ENCODE measurements at places on chromosomes 13 and 19.

GRCh38 chr13:113350065-113350937, 13.6 kb downstream of the GRTP1 start:
- no peak for DNase-seq

DNA sequence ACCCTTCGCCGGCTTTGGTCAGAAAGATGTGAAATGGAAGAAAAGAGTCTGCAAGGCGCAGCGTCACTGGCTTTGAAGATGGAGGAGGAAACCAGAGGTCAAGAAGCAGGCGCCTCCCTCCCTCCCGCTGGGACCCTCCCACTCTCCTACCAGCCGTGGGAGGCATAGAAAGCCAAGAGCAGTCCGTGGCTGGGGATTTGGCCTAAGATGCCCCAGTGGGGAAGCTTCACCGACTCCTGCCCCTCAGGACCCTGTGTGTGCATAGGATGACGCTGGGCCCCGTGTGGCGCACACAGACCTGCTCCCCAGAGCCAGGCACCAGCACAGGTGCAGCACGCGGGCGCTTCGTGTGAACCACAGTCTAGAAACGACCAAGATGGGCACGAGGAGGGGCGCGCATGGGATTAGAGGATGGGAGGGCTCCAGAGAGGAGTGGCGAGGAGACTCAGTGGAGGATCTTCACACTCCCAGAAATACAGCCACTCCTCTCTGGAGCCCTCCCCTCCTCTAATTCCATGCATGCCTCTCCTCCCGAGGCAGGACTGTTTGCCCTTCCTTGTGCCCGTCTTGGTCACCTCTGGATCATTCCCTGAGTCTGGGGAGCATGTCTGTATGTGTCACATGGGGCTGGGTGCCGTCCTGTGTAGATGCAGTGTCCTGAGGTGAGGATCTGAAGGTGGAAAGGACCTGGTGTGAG, 194.3 kb downstream of the TEX29 start:
- no peak for DNase-seq

DNA sequence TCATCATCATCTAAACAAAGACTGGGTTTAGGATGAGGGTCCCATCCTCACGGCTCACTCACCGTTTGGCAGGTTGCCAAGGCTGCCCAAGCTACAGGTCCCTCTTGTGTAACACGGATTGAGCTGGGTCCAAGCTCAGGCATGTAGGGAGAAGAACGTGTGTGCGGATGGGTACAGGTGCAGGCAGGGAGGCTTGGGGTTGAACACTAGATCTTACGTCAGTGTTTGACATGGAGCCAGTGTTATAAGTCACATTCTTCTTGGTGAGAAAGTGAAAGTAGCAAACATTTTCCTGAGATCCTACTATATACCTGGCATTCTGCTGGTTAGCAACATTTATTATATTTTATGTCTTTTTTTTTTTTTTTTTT, 136.8 kb upstream of the RNF113B start:
- no peak for DNase-seq

DNA sequence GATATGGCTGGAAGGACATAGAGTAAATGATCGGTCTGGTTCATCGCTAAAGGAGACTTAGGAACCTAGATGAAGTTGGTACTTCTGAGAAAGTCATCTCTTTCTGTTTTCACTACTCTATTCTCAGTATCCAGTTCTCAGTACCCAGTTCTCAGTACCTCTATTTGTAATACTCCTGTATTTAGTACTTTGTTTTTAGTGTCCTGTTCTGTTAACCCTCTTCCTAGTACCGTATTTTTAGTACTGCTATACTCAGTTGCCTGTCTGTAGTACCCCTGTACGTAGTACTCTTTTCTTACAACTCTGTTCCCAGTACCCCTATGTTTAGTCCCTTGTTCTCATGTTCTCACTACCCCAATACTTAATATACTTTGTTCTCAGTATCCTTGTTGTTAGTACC, 1.2 kb downstream of the RFXAP start:
- no peak for DNase-seq

DNA sequence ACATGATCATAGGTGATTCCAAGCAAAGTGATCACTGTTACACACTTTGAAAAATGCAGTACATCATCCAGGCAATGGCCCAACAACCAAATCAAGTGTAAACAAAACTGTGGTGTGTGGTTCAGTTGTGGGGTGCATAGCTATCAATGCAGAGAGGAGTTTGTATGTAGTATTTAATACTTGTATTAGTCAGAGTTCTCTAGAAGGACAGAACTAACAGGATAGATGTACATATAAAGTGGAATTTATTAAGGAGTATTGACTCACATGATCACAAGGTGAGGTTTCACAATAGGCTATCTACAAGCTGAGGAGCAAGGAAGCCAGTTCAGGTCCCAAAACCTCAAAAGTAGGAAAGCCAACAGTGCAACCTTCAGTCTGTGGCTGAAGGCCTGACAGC, 249.3 kb upstream of the HTR2A start:
- DNase-seq = no peak

GRCh38 chr13:40285634-40286033, 380.8 kb downstream of the FOXO1 start:
- no peak for DNase-seq

DNA sequence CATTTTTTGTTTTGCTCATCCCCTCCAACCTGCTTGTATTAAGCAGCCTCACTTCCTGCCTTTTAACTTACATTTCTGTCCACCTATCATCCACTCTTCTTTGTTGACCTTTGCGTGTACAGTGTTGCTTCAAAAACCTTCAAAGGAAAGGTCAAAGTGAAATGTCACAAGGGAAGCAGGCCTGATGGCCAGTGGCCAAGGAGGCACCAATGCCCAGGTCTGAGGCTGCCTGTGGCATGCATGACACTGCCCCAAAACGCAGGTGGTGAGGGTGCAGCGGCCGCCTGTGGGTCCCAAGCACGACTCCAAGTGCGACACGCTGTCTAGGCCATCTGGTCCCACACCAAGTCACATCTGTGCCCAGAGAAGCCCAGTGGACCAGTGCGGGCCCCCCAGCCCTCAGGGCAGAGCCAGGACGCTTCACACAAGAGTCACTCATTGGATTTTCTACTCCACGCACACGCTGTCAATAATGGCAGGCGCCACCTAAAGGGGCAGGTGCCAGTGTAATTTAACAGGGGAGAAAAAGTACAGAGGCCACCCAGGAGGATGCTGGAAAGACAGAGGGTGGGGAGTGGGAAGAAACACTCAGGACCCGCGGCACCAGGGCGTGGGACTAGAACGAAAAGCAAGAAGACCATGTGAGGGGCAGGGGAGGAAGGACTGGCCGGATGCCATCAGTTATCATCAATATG, 23.5 kb downstream of the SLC7A1 start:
- peak; percentile 22 for DNase-seq

DNA sequence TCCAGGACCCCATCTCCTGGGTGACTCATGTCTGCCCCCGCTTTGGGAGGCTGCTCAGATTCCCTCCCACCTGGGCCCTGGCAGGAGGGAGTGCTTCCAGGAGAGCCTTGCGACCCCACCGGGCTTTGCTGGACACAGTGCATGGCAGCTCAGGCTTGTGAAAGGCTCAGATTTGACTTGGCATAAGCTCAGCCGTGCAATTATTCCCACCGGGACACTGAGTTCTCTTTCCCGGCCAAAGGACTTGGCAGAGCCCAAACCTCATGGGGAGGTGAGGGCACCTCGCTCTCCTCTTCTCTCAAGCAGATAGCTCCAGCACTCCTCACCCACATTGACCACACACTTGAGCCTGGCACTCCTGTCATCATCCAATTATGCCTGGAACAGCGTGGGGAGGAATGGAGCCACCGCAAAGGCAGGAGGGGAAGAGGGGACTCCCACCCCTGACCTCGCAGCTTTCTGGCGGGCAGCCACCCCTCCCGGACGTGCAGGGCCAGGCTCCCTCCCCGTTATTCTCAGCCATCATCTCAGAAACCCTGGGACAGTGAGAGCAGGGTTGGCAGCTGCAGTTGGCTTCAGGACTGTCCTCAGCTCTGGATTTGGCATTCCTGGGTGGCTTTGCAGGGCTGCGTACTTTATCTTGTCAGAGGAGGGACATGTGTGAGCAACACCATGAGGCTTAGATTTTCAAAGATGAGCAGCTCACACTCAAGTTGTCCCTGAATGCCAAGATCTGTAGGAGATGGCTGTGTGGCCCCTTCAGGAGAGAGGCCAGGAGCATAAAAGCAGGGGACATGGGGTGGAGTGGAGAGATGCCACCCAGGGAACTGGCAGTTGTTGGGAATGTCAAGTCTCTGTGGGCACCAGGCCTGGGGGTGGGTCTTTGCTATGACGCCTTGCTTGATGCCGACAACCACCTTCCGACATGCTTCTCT, 306.2 kb downstream of the TEX29 start:
- DNase-seq = no peak
